Dorsolateral prefrontal cortex (tissue), 122 donors: ENCODE measurements at places on chromosomes 6 and 20.

GRCh38 chr20:24684956-24685691, 215.7 kb downstream of the SYNDIG1 start:
- peak; percentile 21 for DNase-seq

DNA sequence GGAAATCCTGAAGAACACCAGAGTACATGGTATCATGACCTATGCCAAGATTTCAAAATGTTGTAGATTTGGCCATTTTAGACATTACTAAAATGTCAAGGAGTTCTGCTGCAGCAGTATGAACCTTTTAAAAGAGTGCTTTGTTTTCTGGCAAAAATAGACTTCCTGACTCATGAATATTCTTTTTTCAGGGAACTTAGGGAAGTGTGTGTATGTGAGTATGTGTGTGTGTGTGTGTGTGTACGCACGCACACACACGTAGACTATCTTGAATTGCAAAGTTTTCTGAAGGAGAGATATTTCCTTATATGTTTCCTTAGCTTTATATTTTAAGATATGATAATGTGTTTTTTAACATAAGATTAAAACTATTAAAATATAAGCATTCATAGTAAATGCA, 161.2 kb downstream of the HS3ST5 start:
- DNase-seq: no peak

- DNase-seq: no peak
Observed at GRCh38 chr20:13341737-13342393, 120.8 kb downstream of the ISM1 start.

GRCh38 chr6:167731216-167731615, 95.5 kb upstream of the AFDN start:
- DNase-seq: no peak

DNA sequence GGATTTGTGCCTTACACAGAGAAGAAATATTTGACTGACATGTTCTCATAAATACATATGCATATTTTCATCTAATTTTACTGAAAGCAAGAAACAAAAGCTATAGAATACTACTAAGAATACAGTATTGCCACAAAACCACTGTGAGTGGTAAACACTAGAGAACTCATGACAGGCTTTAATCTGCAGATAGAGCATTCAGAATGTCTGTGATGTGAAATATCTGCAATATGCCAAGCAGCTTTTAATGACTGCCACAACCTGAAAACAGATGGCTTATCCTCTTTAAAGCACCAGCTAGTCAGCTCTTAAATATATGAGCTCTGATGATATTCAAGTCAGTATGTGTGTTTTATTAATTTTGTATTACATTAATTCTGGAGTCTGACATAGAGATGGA, 3.4 kb downstream of the NAPB start:
- DNase-seq: no peak

- no peak for DNase-seq
Observed at GRCh38 chr6:49915035-49915434, 48.7 kb upstream of the CRISP1 start.

DNA sequence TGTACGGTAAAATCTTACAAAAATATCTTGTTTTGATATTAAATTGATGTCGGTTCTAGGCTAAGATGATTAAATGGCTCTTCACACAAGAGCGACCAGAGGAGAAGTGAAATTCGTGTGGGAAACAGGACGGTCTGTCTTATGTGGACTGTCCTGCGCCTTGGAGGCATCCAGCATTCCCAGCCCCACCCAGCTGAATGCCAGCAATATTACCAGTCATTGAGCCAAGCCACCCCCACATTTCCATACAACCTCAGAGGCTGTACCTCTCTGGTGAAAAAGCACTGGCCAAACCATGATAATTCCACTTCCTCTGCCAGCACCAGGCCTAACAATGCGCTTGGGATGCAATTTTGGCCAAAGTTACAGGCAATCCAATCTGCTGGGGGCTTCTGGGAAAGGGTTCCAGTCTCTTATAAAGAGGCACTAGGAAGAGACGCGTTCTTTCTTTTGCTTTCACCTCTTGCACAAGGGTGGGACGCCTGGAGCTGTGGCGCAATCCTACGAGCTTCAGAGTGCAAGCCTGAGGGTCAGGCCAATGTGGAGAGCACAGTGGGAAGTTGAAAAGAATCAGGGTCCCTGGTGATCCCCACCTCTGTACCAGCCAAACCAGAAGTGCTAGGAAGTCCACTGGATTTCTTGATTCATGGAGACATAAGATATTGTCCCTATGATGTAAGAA, 213.1 kb downstream of the PREX1 start:
- DNase-seq: no peak

DNA sequence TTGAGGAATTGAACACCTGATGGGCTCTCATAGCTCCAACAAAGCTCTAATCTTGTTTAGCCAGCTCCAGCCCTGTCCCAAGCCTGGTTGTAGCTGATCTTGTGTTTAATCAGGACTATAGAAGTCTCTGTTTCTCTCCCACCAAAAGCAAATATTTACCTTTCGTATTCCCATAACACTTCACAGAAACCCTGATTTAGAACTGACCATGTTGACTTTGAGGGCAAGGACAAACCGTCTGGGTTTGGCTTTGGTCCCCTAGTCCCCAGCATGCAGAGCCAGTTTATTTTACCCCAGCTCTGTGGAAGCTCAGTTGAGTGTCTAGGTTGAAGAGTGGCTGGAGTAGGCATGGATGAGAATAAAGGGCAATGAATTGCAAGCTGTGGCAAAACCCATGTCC, 18.0 kb upstream of the SIM1 start:
- no peak for DNase-seq

GRCh38 chr20:19456595-19457395, 244.4 kb downstream of the SLC24A3 start:
- DNase-seq: no peak

DNA sequence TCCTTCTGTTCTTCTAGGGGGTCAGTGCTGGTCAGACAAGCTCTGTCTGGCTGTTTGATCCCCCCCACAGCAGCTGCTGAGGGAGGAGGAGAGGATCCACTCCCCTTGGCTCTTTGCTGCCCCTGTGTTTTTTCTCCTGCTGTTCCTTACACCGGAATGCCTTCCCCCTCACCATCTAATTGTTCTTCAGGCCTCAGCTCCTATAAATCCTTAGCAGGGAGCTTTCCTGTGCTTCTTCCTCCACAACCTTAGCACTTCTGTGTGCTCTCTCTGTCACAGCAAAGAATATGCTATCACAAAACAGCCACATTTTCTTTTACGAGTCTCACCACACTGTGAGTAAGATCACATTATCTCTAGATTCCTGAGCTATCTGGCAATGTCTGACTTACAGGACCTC, 196.6 kb downstream of the OTOR start:
- no peak for DNase-seq

- peak; percentile 42 for DNase-seq
Observed at GRCh38 chr6:162442687-162443086, 284.9 kb downstream of the PRKN start.

GRCh38 chr6:33019372-33019771, 10.0 kb upstream of the HLA-DOA start:
- DNase-seq: no peak

DNA sequence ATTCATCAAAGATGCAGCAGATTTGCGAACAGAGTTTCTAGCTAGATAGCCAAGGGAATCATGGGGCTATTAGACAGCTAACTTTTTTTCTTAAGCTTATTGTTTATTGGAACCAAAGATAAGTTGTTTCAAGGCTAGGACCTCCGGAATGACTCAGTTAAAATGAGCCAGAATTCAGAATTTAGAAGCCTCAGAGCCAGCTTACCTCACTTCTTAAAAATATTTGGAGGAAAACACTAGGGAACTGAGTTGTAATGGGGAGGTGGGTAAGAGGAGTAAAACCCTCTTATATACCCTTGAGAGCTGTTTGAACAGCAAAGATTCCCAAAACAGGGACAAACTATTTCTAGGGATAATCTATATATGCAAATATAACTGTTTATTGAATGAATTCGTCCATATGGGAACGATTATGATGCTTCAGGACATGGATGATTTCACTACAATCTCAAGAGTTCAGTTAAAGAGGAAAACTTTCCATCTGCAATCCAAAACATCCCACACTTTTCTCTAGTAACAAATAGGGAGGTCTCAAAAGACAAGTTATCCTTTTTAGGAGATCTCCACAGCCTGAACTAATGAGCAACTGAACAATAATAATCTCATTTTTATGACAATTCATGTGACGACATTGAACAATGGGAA, 12.6 kb upstream of the CARMIL1 start:
- no peak for DNase-seq

- peak; percentile 33 for DNase-seq
Observed at GRCh38 chr6:30700340-30700739, 9.6 kb upstream of the NRM start.

DNA sequence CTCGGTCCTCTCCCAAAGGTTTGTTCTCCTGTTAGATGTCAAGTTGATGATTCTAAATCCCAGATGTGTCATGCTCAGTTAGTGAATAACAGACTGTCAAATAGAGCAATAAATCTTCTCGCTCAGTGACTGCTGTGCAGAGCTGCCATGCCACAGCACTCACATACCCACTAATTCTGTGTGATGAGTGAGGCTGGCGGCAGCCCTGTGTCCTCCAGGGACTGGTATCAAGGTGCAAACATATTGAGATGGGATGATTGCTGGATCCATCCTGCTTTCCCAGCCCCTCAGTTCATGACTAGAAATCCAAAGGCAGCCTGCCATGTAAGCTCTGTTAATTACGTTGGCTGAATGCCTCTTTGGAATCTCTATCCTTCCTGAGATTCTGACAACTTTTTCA, 103.9 kb downstream of the OLIG3 start:
- DNase-seq: no peak

GRCh38 chr20:25037288-25038102, 20.4 kb downstream of the ACSS1 start:
- no peak for DNase-seq

- DNase-seq: no peak
Observed at GRCh38 chr6:53582963-53583362, 38.1 kb upstream of the GCLC start.

DNA sequence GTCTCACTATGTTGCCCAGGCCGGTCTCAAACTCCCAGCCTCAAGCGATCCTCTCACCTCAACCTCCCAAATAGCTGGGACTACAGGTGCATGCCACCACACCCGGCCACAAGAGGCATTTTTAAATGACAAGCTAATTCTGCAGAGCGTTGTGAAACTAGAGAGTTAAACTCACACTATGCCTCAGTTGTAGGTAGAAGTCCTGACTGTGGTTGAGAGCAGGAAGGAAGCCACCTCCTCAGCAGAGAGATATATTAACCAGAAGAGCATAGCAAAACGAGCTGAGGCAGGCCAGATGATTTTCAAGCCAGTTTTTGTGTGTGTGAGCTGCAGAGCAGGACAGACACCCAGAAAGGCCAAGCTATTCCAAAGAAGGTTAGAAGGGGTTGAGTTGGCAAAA, 150.3 kb downstream of the MBOAT1 start:
- no peak for DNase-seq

GRCh38 chr6:142251930-142252445, 49.8 kb upstream of the ADGRG6 start:
- no peak for DNase-seq

- DNase-seq: no peak
Observed at GRCh38 chr6:77883851-77884250, 231.0 kb downstream of the MEI4 start.

DNA sequence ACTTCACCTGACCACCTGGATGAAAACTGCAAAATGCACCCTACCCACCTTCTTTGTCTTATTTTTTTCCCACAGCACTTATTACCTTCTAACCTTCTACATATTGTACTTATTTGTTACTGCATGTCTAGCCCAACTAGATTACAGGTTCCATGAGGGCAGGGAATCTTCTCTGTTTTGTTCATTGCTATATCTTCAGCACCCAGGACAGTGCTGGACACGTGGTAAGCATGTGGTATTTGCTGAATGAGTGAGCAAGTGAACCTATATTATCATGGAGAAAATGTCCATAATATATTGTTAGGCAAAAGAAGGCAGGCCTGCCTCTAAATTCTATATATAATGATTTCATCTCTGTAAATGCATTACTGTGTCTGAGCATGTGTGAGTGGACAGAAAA, 107.0 kb downstream of the TRERF1 start:
- no peak for DNase-seq

- DNase-seq: no peak
Observed at GRCh38 chr20:46967646-46968045, 73.0 kb downstream of the EYA2 start.
